ENCODE measurements at places on chromosomes 4 and X.

DNA sequence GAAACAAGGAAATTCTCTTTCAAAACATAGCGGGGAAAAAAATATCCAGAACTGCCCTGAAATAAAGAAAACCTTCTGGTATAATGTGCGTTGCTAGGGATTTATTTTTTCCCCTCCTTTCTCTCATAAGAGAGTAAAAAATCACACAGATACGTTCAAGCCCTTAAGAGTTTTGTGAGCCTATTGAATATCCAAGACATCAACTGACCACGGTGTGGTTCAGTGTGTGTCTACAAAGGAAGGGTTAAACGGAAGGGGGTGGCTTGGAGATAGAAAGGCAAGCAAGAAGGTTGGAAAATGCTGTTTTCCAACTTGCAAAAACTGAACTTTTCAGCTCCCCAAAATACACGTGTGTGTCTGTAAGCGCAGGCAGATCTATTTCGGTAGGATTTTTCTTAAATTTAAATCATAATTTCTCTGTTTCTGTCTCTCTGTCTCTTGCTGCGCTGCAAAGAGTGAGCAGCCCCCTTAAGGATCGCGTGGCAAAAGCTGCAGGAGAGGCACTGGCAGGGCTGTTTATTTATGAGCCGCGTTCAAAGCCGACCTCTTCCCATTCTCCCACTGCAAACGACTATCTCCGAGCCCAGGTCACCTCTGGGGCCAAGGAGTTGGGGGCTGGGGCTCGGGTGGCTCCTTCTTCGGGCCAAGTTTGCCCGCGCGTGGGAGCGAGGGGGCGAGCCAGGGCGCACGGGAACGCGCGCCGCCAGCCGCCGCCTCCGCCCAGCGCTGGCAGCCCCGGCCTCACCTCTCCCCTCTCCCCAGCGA, 492 bp upstream of the SLIT2 start:
- no peak for DNase-seq

DNA sequence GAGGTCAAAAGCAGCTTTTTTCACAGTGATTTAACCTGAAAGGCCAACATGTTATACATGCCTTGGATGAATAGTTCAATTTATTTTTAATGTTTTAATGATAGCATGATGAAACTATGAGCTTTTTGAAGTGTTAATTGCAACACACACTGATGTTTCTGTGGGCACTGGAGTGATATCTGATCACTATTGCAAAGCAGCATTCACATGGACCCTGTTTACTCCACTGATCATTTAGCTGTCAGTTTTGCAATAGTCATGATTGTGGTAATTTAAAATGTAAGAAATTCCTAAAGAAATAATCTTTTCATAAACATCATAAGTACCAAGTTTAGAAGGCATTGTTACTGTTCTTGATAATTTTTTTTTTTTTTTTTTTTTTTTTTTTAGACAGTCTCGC, 74.1 kb downstream of the ARSJ start:
- no peak for DNase-seq

- DNase-seq, result no peak
Observed at GRCh38 chr4:44231006-44231405, 217.6 kb downstream of the KCTD8 start.

- no peak for DNase-seq
Observed at GRCh38 chr4:109321232-109321631, 18.8 kb upstream of the COL25A1 start.

DNA sequence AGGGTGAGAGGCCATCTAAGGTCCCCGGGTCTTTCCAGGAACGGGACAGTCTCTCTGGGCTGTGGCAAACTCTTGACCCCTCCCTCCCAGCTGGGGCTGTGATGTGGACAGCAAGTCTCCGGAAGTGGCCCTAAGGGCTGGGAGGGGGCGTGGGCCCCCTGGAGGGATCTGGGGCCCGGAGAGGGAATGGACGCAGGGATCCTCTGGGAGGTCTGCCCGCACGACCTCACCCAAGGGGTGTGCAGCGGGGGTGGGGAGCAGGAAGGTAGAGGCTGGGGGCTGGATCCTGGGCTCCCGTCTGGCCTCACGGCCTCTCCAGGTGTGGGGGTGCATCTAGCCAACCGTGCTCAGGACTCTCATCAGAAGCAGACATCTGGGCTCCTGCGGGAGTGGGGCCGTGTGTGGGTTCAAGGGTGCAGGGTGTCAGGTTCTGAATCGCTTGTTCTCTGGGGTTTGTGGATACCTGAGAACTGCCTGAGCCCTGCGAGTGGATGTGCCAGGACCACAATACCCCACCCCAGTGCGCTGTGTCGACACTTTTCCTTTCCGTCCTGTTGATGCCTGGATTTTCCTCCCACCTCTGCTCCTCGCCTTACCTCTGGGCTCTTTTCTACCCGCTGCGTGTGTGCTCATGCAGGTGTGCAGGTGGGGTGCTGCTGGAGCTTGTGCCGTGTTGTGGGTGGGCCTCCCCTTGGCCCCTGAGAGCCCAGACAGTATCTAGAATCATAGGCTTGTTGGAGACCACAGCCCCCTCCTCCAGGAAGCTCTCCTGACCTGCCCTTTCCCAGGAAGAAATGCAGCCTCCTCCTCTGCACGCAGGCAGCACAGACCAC, 915 bp downstream of the CPZ start:
- DNase-seq, result no peak

DNA sequence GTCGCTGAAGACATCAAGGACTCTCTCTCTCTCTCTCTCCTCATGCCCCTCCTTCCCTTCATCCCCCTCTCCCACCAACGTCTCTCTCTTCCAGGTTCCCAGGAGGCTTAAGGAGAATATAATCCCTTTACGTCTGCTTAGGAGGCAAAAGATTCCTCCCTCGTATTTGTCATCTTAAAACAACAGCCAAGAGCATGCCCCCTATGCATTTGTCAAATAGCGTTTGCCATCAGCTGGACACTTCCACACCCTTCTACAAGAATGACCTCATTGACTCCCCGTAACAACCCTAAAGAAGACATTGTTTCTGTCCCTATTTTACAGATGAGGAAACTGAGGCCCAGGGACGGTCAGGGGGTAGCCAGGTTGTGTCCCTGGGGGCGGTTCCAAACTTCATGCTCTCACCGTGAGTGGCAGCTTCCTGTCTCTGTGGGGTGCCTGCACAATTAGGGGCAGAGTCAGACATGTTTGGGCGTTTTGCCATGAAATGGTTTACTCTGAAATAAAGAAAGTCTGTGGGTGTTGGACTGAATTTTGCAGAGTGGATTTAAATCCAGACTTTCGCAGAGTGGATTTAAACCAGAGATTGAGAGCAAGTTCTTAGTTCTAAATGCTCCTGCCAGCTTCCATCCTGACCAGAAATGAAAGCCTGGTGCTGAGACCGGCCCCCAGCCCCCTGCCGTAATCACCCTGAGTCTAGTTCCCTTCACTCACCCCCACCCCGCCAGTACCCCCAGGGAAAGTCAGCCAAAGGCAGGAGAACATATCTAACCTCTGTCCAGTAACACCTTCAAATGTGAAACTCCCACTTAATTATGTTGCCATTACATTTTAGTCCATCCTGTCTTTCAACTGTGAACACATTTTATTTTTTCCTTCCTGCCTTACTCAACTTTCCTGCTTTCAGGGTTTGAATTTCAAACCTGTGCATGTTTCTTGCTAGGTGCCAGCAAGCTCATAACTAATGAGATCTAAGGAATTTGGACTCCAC, 44.3 kb upstream of the TBL1X start:
- DNase-seq, result no peak

GRCh38 chr4:141099326-141099725, 33.9 kb downstream of the RNF150 start:
- no peak for DNase-seq

DNA sequence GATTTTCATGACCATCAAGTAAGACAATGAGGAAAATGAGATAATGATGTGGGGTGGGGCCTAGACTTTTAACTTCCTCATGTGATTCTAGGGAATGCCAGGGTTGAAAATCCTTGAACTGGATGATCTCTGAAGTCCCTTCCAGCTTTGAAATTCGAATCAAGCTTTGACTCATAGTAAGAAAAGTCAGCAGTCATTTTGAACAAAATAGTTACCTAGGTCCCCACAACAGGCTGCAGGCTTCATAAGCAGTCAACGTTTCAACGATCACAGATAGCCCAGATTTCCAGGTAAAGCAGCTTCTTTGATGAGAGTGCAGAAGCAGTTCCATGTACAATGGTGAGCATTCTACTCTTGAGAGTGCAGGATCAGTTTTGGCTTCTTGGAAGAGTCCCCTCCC, 93.7 kb downstream of the GRIA3 start:
- DNase-seq, result no peak

- DNase-seq, result no peak
Observed at GRCh38 chrX:105328773-105329172, 108.3 kb upstream of the TEX13A start.

DNA sequence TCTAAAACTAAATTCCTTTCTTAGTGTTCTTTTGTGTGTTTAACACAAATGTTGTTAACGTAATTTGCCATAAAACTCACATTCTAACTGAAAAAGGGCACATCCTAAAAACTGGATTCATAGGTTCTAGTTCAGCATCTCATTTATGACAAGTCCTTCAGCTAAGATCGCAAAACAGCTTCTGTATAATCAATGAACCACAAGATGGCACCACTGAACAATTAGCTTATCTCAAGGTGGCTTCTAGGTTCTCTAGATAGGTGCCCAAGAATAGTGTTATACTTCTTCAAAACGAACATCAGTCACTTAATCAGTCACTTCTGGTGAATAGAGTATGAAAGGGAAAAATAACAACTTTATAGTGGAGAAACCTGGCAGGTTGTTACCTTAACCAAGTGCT, 54.3 kb downstream of the NRK start:
- no peak for DNase-seq

DNA sequence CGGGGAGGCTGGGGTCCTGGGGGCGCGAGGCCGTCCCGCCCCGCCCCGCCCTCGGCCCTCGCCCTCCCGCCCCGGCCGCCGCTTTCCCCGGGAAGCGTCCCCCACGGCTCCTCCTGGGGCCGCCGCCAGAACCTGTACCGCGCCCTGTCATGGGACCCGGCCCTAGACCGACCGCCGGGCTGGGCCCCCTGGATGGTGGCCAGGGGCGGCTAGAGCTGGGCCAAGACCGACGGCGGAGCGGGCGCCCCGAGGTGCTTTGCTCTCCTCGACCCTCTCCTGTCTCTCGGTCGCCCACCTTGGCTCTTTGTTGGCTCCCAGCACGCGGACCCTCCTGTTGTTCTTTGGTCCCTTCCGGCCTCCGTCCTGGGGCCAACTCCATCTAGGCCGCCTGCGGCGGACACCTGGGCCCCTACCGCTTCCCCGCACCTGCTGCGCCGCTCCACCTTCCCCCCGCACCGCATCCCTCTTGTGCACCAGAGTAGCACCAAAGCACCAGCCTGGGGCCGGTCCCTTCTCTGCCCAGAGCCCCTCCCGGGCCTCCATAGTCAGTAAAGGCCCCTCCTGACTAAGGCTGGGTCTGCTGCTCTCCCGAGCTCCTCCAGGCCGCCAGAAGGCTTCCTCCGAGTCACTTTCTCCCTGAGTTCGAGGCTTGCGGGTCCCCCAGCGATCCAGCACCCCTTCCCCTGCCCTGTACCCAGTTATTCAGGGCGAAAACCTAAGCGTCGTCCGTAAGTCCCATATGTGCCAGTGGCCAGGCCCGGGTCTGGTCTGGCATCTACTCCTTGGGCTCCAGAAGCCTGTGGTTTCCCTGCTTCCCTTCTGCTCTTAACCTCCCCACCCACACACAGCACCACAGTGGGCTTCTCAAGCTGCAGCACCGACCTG, 587 bp downstream of the TACC3 start:
- DNase-seq, result no peak

DNA sequence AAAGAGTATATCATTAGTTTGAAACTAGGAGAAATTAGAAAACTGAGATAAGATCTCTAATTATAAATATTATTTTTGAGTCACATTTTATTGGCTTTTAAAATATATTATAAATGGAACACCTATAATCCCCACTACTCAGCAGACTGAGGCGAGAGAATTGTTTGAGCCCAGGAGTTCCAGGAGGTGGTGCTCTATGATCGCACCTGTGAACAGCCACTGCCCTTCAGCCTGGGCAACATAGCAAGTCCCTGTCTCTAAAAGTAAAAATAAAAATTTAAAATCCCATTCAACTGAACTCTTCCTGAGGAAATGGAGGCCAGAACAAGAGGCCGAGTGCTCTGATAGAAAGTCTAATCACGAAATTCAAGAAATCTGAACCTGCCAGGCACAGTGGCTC, 6.3 kb upstream of the C4orf36 start:
- no peak for DNase-seq

DNA sequence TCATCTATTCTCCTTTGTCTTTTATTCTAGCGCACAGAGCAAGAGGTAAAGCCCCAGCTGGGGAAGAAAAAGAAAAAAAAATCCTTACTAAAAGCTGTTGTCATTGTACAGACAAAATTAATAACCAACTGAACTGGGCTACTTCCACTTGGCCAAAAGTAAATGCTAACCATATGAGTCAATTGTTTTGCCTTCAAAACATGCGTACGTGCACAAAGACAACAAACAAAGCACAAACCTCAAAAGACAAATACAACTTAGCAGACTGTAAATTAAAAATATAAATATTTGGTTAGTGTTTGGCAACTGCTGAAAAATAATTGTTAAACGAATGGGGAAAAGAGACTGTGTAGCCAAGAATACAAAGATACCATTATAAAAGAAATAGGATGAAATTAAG, 5.9 kb downstream of the EDA2R start:
- DNase-seq, result no peak

DNA sequence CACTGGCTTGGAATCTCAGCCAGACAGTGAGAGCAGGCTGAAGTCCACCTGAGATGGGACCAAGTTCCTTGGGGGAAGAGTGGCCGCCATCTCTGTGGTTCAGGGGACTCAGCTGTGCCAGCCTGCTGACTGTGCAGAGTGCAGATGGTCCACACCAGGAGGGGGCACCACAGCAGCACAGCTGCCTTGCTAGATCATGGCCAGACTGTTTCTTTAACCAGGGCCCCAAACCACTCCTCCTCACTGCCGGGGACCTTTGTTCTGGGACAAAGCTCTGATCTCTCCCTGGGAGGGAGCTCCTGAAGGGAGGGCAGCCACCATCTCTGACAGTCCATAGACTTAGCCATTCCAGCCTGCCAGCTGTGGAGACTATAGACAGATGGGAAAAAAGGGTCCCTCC, 2189.6 kb downstream of the PCDH7 start:
- no peak for DNase-seq

- no peak for DNase-seq
Observed at GRCh38 chr4:61628727-61629126, 428.6 kb downstream of the ADGRL3 start.

- DNase-seq, result no peak
Observed at GRCh38 chrX:11382930-11383329, 89.7 kb downstream of the AMELX start.

- no peak for DNase-seq
Observed at GRCh38 chr4:158521484-158522088, at the start of gene RXFP1. Gene RXFP1, plus strand, starts transcription at chr4:158521882. Its CDS starts 95 bp downstream, at chr4:158521977.

DNA sequence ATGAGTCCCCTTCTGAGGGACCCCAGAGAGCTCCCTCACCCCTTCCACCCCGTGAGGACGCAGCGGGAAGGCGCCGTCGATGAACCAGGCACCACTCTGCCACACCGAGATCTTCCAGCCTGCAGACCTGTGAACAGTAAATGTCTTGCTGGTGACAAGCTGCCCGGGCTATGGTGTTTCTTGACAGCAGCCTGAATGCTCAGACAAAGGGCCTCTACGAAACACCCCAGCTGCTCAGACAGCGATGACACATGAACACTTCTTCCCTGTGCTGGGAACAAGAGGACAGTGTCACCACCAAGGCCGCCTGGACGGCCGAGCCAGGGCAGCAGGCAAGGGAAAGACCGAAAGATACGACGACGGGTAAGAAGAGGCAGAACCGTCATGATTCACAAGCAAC, 30.6 kb upstream of the GTPBP6 start:
- no peak for DNase-seq

Data from stimulated activated CD4-positive, alpha-beta T cell treated with anti-CD3 and anti-CD28 coated beads, Interleukin-4, amount 100 ng/mL, for 1 hour (primary cell).